ENCODE measurements at places on chromosomes 11 and 22.

- DNase-seq = no peak
These were observed 216.4 kb downstream of the GRM5 start for GRCh38 chr11:88849368-88849767.

DNA sequence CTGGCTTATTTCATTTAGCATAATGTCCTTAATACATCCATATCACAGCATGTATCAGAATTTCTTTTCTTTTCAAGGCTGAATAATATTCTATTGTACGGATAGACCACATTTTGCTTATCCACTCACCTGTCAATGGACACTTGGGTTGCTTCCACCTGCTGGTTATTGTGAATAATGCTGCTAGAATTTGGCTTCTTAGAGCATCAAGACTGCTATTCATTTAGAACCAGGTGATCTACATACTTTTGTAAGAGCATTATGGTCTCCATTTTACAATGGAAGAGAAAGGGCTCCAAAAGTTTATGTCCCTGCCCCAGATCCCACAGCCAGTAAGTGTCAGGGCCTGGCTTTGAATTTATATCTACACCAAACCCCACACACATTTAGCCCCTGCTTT is 100.7 kb upstream of the CD82 start:
- DNase-seq = no peak

DNA sequence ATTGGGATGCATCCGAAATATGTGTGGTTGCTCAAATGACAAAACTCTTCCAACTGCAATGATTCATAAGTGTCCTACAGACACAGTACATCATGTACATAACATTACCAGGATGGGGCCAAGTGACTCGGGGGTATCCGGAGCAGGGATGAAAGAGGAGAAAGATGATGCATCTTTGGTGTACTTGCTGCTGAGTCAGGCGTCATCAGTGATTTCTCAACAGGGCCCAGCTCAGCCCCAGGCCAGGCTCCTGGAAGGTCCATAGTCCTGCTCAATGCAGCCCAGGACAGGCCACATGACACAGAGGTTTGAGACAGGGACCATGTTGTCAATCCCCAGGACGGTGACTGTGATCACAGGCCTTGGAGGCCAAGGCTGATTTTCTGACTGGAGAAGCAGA is 59.3 kb downstream of the GGTLC2 start:
- DNase-seq = no peak

DNA sequence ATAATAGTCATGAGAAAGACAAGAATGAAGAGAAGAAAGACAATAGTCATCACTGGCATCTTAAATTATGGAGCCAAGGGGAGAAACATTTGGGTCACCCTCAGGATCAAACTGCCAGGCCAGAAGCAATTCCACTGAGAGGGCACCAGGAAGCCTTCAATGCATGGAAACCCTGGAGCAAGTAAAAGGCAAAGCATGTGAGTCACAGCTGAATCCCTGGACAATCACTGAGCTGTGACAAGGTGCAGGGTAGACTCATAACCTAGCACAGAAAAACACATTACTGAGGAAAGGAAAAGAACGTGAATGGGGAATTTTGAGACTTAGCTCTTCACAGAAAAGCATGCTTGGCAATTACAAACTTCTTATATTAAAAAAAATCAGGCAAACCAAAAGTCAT is 1.6 kb downstream of the KCNJ1 start:
- DNase-seq = no peak

GRCh38 chr11:117786135-117786870 is 10.7 kb downstream of the DSCAML1 start:
- no peak for DNase-seq

- DNase-seq = no peak
These were observed 305.3 kb downstream of the ETS1 start for GRCh38 chr11:128282053-128282452.

DNA sequence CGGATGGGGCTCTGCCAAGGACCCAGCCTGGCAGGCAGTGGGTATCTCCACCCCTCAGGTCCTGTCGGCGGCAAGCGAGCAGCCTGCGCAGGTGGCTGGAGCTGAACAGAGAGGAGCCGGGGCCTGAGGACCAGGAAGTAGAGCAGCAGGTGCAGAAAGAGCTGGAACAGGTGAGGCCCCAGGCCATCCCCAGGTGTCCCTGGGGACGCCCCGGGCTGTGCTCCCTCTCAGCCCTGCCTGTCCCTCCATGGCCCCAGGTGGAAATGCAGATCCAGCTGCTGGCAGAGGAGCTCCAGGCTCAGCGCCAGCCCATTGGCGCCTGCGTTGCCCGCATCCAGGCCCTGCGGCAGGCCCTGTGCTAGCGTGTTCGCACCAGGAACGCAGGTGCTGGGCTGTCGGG is 44.0 kb downstream of the PISD start:
- DNase-seq = no peak

- DNase-seq = peak; percentile 48
These were observed 2.8 kb downstream of the SIPA1 start for GRCh38 chr11:65640483-65641296.

DNA sequence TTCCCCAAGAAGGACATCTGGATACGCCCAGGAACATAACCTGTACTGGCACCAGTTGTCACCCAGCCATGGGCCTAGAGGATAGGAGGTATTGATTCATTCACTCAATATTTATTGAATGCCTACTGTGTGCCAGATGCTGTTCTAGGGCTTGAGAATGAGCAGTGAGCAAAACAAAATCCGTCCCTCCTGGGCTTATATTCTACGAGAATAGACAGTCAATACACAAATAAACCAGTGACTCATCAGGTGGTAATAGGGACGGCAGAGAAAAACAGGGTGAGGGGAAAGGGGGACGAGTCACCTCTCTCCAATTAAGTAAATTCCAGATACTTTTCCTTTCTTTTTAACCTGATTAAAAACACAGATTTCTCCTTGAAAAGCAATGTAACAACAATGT is 103.5 kb downstream of the MICAL2 start:
- no peak for DNase-seq

DNA sequence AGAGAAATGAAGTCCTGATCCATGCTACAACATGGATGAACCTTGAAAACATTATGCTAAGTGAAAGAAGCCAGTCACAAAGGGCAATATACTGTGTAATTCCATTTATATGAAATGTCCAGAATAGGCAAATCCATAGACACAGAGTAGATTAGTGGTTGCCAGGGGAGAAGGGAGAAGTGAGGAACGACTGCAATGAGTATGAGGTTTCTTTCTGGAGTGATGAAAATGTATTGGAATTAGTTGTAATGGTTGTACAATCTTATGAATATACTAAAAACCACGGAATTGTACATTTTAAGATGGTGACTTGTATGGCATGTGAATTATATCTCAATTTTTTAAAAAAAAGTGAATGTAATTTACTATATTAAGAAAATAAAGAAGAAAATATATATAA is 83.1 kb upstream of the GDPD4 start:
- DNase-seq = no peak

DNA sequence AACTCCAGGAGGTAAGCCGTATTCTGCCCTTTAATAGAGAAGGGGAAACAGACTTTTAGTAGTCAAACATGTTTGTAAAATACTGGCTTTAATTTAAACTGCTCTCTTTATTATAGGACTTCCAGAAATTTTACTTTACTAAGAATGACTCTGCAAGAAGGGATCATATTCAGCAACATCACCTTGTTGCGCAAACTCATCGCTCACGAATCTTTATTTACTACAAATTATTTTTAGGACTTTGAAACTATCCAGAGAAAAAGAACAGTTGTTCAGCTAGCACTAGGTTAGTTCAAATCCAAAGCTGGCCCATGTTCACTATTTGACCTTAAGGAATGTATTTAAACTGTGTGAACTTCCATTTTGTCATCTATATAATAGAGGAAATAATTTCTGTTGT is 498.3 kb upstream of the TENM4 start:
- DNase-seq = no peak

DNA sequence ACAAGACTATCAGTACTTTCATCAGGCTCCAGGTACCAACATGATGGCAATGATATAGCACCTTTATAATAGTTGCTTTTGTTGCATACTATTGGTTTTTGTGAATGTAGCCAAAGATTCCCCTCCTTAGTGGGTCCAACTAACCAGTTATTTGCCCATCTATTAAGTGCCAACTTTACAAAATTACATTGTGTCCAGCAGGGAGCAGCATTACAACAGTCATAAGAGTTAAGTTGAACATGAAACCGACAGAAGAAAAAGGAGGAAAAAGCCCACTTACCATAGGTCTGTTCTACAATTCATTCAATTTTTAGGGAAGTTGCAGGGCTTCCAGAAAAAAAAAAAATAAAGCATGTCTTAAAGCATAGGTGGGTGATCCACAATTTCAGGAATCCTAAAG is 21.6 kb downstream of the IMMP1L start:
- DNase-seq = peak; percentile 5

GRCh38 chr22:21759646-21760376 is 24.2 kb upstream of the YPEL1 start:
- DNase-seq = no peak

DNA sequence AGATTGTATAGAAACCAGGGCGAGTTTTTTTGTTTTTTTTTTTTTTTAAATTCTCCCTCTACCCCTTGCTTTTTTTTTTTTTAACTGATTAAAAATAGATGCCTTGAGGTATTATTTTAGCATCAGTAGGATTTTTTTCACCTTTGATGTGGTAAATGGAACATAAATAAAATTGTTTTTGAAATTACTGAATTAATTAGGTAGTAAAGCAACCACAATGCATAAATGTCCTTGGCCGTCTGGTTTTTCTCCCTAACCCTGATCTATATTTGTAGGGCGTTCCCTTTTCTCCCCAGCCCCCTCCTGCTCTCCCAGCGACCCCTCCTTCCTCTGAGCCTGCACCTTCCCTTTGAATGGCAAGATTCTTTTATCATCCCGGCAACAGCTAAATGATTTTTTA is 107.8 kb downstream of the ZBTB16 start:
- no peak for DNase-seq

GRCh38 chr11:131691181-131692041 is 321.0 kb downstream of the NTM start:
- DNase-seq = no peak

- no peak for DNase-seq
These were observed 43.8 kb downstream of the NECTIN1 start for GRCh38 chr11:119685111-119685746.

- no peak for DNase-seq
These were observed 63.5 kb downstream of the SIK2 start for GRCh38 chr11:111665777-111666176.

DNA sequence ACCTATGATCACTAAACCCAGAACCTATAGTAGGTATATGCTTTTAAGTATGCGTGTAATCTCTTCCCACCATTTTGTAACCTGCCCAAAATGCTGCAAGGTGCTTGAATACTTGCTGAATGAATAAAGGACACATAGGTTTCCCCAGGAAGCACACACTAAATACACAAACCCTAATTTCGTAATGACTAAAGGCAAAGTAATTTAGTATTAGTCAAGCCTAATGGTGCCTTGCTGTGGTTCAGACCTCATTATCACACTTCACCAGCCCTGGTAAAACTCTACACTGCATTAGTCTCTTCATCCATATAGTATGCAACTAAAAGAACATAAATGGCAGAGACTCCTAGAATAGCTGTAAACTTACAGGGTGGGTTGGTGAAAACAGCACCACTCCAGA is 289.0 kb upstream of the PITPNB start:
- DNase-seq = no peak

DNA sequence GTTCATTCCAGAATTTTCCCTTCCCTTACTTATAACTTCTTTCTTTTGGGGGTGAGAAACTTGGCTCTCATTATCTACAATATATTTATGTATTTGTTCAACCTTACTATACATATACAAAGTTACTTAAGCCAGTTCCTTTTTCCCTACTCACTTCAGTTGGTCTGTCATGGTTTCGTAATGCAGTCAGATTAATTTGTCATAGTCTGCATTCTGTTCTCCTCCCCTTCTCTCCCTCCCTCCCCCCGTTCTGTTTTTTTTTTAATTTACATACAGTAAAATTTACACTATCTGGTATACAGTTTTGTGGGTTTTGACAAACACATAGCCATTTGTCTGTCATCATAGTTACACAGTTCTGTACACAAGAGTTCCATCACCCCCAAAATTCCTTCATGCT is 71.8 kb upstream of the ADORA2A start:
- no peak for DNase-seq

DNA sequence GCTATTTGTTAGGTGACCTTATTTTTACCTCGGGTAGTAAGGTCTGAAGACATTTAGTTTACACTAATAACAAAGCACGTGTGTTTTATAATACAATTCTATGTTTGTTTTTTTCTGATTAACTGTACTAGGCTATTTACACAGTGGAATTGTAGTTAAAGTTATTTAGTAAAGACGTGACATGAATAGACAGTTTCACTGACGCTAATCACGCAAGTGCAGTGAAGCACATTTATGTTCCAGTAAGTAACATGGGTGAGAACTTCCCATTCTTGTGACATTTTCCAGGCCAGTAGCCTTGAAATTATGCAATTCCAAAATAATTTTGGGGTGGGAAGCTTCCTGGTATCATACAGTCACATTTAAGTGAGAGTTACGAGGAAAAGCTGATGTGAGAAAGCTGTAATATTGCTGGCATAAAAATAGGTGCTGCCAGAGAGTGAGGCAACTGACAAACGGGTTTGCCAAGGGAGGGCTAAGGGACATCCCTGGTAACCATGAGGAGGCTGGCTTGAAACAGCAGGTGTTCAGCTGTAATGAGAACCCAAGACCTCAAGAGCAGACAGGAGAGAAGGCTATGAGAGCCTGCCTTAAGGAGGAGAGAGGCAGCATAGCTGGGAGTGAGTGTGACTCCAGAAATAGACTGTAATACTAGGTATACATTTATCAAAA is 378.8 kb downstream of the DCDC1 start:
- no peak for DNase-seq

DNA sequence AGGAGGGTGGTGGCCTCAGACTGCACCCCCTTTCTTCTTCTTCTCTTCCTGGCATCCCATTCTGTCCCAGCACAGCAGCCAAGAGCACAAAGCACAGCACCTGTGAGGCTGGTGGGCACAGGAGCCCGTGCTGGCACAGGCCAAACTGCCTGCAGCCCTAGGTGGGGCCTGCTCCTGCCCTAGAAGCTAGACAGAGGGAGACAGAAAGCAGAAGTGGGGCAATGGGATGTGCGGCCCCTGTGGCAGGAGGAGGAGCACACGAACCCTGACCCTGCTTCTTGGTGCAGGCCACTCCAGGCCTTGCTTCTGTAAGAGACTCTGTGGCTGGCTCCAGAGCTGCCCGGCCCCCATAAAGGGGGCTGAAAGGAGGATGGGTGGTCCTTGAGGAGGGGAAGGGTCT is 3.9 kb upstream of the PTS start:
- DNase-seq = no peak

GRCh38 chr11:7964873-7965272 is 374 bp downstream of the NLRP10 start:
- no peak for DNase-seq

- no peak for DNase-seq
These were observed 14.6 kb downstream of the POU2AF1 start for GRCh38 chr11:111364503-111364902.

- DNase-seq = no peak
These were observed 52.0 kb downstream of the AMBRA1 start for GRCh38 chr11:46541593-46542371.

- no peak for DNase-seq
These were observed 7.5 kb upstream of the LIN7C start for GRCh38 chr11:27514076-27514475.

GRCh38 chr11:114156782-114157181 is 97.3 kb downstream of the ZBTB16 start:
- no peak for DNase-seq

Measured in CD4-positive, alpha-beta T cell treated with Interleukin-6 at 100 ng/mL for 8 hours (primary cell).